ENCODE measurements at places on chromosomes 2 and 18. TPM values are rescaled to one million over a fixed set of nuclear protein-coding genes. Genes with fewer than 3 reads are reported as not detected.

DCDC2C gene
- not detected for total RNA-seq

DNA sequence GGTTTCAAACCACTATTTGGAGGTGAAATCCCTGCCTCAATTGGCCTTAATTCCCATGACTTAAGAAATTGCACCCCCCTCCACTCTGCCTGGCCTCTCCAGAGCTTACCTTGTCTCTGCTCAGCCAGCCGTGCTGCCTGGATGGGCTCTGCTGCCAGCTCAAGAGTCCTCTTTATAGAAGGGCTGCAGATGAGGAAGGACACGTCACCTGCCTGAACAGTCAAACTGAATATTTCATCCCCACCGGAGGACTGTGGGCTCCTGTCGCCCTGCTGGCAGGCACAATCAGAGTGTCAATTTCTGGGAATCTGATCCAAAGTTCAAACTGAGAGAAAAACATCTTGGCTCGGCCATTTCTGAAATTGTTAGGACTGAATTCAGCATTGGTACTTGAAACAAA is at the start of gene OTOS:
TSS of gene OTOS (minus strand) at position 148 of the 400 bp plus-strand sequence. CDS start 332 bp downstream, outside the sequence.
- no peak within 1 kb of the TSS for H3K27ac ChIP-seq
- DNase-seq, result no peak
- H3K27me3 ChIP-seq, result peaks cover 9% of the 10 kb centered on the region
- H3K36me3 ChIP-seq, result no peaks in the 10 kb centered on the region
- H3K4me1 ChIP-seq, result peaks cover 27% of the 10 kb centered on the region
- no peak within 1 kb of the TSS for H3K4me3 ChIP-seq

DNA sequence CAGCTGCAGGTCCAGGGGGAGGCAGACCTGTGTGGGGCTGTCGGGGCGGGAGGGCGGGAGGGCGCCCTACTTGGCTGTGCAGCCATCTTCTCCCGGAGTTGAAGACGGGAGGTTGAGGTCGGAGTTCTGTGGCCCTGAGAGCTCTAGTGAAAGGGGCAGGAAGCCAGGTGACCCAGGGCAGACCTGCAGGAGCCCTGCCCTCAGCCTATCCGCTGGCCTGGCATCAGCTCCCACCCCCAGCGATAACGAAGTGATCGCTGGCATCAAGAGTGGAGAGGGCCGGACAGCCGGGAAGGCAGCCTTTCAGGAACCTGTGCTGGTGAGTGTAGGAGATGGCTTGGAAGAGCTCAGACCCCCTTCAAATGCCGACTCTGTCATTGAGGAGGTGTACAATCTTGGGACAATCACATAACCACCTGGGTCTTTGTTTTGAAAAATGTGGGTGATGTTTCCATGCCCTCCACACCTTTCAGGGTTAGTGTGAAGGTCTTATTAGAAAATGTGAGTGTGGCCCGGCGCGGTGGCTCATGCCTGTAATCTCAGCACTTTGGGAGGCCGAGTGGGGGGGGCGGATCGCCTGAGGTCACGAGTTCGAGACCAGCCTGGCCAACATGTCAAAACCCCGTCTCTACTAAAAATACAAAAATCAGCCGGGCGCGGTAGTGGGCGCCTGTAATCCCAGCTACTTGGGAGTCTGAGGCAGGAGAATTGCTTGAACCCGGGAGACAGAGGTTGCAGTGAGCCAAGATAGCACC is 1.3 kb downstream of the ARHGEF4 start:
- no peak overlapping the region for H3K27ac ChIP-seq
- H3K27me3 ChIP-seq, result peaks cover 35% of the 10 kb centered on the region
- peak overlapping the region; percentile 49 for H3K4me3 ChIP-seq
- DNase-seq, result no peak

DNA sequence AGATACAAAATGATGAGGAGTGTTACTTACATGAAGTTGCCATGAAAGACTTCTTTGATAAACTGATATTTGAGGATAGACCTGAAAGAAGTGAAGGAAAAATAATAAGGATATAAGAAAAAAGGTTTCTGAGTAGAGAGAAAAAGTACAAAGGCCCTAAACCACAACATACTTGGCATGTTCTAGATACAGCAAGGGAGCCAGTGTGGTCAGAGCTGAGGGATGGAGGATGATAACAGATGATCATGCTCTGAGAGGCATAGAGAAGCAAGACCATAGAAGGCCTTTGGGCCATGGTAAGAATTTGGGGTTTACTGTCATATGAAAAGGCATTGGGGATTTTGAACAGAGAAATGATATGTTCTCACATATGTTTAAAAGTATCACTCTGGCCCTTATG is 424.1 kb upstream of the CHST9 start:
- H3K36me3 ChIP-seq, result no peaks in the 10 kb centered on the region
- peaks cover 9% of the 10 kb centered on the region for H3K4me1 ChIP-seq
- H3K27ac ChIP-seq, result no peak overlapping the region

SPHKAP gene
- total RNA-seq, result not detected

DNA sequence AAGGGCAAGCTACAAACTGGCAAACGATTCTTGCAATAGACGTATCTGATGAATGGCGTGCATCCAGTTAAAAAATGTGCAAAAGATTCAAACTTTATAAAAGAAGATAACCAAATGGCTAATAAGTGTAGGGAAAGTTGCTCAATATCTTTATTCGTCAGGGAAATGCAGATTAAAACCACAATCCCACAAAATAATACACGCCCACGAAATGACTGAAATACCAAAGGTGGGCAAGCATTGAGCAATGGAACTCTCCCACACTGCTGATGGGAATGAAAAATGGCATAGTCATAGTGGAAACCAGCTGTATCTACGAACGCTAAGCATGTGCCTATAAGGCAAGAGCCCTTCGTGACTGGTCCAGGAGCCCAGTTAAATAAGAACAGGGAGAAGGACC is 168.6 kb upstream of the SIX2 start:
- H3K36me3 ChIP-seq, result peaks cover 3% of the 10 kb centered on the region
- DNase-seq, result no peak
- H3K4me3 ChIP-seq, result no peak overlapping the region

HOXD10 gene
- total RNA-seq, result not detected

GRCh38 chr2:134155134-134155533 is 98.7 kb upstream of the MGAT5 start:
- no peak for DNase-seq
- no peak overlapping the region for H3K4me3 ChIP-seq
- no peaks in the 10 kb centered on the region for H3K27me3 ChIP-seq
- H3K27ac ChIP-seq, result peak overlapping the region; percentile 23
- H3K36me3 ChIP-seq, result peaks cover 5% of the 10 kb centered on the region

DNA sequence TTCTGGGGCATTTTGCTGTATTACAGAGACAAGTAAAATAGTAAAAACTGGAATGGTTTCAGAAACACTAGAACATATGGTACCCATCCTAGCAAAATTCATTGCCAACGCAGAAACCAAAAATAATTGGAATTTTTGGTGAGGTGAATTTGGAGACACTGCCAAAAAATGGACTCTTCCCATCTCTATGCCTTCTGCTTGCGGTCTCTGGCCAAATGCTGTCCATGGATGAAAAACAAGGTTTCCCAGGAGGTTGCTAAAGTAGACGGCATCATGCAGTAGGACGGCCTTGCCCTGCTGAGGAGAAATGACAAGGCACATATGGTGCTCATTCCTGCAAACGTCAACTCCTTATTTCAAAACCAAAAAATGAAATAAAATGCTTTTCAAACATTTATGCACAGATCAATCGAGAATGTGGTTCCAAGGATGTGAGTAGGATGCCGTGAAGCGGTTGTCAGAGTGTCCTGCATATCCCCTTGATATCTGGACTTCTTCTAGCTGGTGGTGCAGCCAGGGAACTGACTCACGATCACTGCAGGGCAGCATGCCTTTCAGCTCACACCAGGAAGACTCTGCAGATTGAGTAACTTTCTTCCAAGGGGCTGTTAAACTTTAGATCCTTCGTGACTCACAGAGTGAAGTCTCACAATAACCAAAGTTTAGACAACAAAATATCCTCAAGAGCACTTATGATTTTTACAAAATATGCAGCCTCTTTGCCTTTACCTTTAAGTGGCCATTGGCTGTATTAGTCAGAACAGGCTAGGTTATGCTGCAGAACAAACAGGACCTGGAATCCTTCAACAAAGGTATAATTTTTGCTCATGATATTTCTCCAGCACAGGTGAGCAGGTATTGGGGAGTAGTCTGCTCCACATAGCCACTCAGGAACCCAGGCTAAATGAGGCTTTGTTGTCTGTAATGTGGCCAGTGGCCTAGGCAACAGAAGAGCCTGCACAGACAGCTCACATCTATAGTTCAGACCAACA is 149.4 kb upstream of the NDUFV2 start:
- no peak overlapping the region for H3K4me3 ChIP-seq
- H3K27me3 ChIP-seq, result no peaks in the 10 kb centered on the region
- H3K27ac ChIP-seq, result no peak overlapping the region
- no peak for DNase-seq

DNA sequence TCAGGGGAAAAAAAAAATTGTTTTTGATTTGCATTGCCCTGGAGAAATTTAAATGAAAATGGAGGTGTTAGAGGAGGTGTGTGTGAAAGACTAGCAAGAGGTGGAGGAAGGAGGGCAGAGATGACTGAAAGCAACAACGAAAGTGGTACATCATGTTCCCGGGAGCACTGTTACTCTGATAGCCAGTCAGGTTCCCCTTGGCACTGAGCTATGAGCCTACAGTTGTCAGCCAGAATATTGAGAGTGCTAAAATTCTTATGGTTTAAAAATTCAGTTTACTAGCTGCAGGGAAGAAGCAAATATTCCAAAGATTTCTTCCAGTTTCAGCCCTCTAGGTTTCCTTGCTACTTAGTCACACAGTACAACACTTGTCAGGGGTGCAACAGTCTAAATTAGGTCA is 366.7 kb upstream of the DLGAP1 start:
- H3K4me3 ChIP-seq, result no peak overlapping the region
- H3K27ac ChIP-seq, result no peak overlapping the region
- no peaks in the 10 kb centered on the region for H3K27me3 ChIP-seq

DNA sequence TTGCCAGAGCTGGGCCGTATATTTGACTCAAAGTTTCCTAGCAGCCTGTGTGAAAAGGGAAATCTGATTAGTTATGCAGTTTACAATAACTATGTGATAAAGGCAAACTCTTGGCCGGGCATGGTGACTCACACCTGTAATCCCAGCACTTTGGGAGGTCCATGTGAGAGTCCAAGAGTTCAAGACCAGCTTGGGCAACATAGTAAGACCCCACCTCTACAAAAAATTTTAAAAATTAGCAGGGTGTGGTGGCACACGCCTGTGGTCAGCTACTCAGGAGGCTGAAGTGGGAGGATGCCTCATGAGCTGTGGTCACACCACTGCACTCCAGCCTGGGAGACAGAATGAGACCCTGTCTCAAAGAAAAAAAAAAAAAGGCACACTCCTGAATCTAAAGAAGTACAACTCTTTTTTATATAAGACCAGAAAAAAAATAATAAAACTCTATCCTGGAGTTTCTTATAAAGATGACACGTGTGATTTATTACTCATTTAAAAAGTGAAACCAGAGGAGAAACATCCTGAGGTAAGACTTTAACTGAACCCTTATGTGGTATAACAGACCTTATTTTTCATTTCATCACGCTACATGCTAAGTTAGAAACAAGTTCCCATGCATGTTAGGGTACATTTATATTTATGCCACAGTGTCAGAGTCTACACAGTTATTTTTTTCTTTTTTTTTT is 32.6 kb upstream of the KCMF1 start:
- H3K4me3 ChIP-seq, result no peak overlapping the region
- no peak for DNase-seq
- no peak overlapping the region for H3K27ac ChIP-seq
- peaks cover 23% of the 10 kb centered on the region for H3K4me1 ChIP-seq
- H3K27me3 ChIP-seq, result no peaks in the 10 kb centered on the region
- H3K36me3 ChIP-seq, result no peaks in the 10 kb centered on the region

DNA sequence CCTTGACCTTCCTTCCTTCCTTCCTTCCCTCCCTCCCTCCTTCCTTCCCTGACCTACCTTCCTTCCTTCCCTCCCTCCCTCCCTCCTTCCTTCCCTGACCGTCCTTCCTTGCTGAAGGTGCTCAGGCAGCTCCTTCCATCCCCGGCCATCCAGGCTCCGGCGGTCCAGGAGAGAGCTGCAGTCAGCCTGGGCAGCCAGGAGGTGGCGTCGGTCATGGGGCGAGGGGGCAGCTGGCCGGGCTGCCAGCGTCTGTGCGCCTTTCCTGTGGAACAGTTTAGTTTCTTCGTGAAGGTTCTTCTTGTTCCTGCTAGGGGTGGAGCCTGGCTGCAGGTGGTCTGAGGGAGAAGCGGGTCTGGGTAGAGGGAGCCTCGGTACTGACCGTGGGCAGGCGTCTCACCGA is 15.7 kb downstream of the GPR35 start:
- DNase-seq, result peak; percentile 82
- no peak overlapping the region for H3K4me3 ChIP-seq
- no peaks in the 10 kb centered on the region for H3K4me1 ChIP-seq
- H3K36me3 ChIP-seq, result no peaks in the 10 kb centered on the region

GRCh38 chr2:154425994-154426393 is 272.5 kb upstream of the KCNJ3 start:
- H3K4me3 ChIP-seq, result no peak overlapping the region
- no peak for DNase-seq
- no peaks in the 10 kb centered on the region for H3K4me1 ChIP-seq

NPPC gene
- total RNA-seq, result 0.98 TPM

DNA sequence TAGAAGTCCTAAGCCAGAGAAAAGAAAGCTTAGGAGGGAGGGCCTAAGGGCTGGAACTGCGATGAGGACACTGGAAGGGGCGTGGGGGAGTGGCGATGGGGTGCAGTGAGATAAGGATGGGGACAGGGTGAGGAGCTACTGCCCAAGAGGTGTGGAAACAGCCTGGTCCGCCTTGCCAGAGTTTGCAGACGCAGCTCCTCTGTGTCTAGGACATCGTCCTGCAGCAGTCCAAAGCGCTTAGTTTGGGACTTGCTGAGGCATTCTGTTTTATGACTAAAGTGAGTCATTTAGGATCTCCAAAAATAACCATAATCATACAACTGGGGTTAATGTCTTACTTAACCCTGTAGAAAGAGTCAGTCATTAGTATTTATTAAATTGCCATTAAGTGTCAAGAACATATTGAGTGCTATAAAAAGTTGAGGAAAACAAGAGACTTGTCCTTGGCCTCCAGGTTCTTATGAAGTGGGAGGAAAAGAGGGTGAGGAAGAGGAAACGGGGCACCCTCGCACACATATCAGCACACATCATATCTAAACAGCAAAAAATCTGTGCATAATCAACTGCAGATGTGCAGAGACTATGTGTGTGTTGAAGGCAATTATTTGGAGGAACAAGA is 74.8 kb downstream of the CDK15 start:
- peaks cover 24% of the 10 kb centered on the region for H3K4me1 ChIP-seq
- H3K27me3 ChIP-seq, result peaks cover 8% of the 10 kb centered on the region
- no peak overlapping the region for H3K27ac ChIP-seq
- H3K36me3 ChIP-seq, result no peaks in the 10 kb centered on the region
- DNase-seq, result no peak
- no peak overlapping the region for H3K4me3 ChIP-seq

DNA sequence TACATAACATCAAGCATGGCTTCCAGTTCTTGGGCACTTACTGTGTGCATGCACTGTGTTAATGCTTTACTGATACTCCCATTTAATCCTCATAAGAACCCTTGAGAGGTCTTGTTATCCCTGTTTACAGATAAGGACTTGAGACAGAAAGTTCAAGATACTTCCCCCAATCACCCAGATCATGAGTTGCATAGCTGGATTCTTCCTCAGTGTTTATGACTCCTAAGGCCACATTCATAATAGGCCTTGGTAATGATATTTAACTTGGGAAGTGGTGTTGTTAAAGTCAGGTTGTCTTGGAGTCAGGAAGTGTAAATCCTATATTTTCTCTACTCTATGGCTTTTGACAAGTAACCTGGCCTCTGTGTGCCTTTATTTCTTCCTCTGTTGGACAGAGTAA is 22.7 kb downstream of the NOSTRIN start:
- no peaks in the 10 kb centered on the region for H3K27me3 ChIP-seq
- no peak for DNase-seq
- H3K4me1 ChIP-seq, result peaks cover 2% of the 10 kb centered on the region
- H3K4me3 ChIP-seq, result no peak overlapping the region
- H3K27ac ChIP-seq, result no peak overlapping the region

All from WTC11 (cell line).